ENCODE measurements at places on chromosomes 13 and 19.

DNA sequence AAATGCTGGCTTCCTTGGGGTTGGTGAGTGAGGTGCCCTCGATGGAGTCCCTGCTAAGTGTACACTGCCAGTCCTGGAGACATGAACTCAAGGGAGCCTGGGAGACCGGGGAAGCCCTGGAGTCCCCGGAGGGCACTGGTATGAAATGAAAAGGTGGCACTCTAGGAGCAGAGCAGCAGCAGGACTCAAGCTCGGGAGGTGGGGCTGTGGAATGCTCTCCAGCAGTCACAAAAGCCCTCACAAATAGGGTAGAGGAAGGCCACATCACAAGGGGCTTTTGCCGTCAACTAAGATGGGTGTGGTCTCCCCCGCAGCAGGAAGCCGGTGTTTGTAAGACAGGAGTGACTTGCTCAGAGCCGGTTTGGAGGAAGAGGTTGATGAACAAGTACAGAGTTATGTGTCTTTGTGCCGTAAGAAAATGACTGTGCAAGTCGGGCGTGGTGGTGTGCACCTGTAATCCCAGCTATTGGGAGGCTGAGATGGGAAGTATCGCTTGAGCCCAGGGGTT lies 19.3 kb downstream of the CCNE1 start:
- DNase-seq = peak; percentile 31

DNA sequence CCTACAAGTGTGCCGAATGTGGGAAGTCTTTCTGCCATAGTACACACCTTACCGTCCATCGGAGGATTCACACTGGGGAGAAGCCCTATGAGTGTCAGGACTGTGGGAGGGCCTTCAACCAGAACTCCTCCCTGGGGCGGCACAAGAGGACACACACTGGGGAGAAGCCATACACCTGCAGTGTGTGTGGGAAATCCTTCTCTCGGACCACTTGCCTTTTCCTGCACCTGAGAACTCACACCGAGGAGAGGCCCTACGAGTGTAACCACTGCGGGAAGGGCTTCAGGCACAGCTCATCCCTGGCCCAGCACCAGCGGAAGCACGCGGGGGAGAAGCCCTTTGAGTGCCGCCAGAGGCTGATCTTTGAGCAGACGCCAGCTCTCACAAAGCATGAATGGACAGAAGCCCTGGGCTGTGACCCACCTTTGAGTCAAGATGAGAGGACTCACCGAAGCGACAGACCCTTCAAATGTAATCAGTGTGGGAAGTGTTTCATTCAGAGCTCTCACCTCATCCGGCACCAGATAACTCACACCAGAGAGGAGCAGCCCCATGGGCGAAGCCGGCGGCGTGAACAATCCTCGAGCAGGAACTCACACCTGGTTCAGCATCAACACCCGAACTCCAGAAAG lies 10.3 kb upstream of the ERVK3-1 start:
- DNase-seq = no peak

GRCh38 chr13:100440751-100441425 lies 147.7 kb downstream of the GGACT start:
- DNase-seq = no peak

DNA sequence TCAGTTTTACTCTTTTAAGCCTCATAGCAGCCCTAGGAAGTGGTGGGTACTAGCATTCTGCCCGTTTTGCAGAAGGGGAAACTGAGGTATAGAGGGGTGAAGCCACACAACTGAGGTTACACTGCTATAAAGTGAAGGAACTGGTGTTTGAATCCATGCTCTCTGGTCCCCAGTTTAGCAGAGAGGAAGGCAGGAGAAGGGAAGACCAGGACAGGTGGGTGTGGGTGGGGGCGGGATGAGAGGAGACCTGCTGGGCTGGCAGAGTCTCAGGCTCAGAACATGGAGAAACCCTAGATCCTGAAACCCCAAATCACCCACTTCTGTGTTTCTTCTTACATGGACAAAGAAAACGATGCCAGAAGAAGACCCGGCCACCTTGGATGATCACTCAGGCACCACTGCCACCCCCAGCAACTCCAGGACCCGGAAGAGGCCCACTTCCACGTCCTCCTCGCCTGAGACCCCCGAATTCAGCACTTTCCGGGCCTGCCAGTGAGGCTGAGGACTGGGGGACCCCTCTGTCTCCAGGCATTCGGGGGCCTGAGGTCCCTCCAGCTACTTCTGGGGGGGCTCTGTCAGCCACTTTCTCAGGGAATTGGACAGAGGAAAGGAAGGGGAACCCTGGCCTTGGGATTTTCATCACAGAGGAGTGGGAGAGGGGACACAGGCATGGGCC lies 2.3 kb upstream of the CARM1 start:
- no peak for DNase-seq

GRCh38 chr13:65926750-65927171 lies 1303.4 kb downstream of the PCDH9 start:
- no peak for DNase-seq

DNA sequence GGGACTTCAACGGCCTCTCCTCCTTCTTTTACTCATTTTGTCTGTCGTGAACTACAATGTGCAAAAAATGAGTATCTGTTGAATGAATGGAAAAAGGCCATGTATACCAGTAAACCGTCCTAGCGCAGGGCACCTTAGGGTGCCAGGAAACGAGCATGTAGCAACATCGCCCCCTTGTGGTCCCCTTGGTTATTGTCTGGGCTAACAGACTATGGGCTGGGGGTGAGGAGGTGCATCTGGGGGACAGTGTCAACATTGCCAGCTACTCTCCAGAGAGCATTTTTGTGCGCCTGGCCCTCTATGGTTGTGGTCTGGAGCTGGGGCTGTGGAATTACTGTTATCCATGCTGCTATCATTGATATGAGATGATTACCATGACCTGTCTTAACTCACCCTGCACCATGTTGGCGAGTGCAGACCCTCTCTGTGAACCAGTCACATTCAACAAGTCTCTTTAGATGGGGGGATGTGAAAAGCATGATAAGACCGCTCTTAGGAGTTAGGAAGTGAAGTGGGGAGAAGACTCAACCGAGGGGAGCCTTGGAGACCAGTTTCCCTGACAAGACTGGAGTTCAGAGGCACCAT lies 22.8 kb upstream of the SIGLEC11 start:
- DNase-seq = peak; percentile 81

- DNase-seq = no peak
Measured at GRCh38 chr19:30118760-30119159, 176.7 kb downstream of the URI1 start.

DNA sequence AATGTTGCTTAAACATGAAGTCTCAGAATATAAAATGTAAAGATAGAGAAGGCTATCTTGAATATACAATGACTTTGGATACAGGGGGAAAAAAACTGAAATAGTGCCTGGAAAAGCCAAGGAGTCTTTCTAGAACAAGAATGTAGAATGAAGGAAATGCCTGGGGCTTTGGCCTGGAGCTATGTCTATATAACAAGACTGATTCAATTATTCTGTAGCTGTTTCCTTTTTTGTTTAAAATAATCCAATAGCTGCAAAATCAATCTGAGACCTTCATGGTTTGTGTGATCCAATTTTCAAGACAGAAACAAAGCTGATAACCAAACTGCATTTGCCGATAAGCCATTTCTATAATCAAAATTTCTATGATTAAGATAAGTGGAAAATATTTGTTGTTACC lies 530.9 kb upstream of the NBEA start:
- DNase-seq = no peak

DNA sequence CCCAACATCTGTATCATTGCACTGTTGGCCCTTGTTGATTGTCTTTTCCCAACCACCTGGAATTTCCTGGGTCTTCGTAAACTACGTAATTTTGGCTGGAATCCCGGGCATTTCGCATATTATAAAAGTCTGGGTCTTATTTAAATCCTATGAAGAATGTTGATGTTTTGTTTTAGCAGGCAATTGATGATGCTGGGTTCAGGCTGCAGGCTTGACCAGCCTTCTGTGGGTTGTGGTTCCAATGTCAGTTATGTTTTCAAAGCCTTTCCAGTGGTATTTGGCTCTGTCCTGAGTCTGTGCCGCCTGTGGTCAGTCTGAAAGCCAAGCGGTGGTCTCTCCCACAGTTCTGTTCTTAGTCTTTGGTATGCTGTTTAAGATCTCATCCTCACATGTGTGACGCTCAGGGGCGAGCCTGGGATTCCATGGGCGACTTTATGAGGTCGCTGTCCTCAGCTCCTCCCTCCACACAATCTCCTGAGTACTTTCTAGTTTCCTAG lies 12.4 kb downstream of the SLC35E1 start:
- DNase-seq = no peak

GRCh38 chr13:50467156-50468110 lies 376.1 kb downstream of the DLEU7 start:
- no peak for DNase-seq

- DNase-seq = no peak
Measured at GRCh38 chr19:3107658-3108057, 13.5 kb downstream of the GNA11 start.

- no peak for DNase-seq
Measured at GRCh38 chr19:46192992-46193650, 36.4 kb upstream of the IGFL1 start.

- DNase-seq = no peak
Measured at GRCh38 chr13:28044608-28045007, 55.8 kb downstream of the FLT3 start.

GRCh38 chr13:51805925-51806324 lies 2.0 kb upstream of the DHRS12 start:
- DNase-seq = no peak

DNA sequence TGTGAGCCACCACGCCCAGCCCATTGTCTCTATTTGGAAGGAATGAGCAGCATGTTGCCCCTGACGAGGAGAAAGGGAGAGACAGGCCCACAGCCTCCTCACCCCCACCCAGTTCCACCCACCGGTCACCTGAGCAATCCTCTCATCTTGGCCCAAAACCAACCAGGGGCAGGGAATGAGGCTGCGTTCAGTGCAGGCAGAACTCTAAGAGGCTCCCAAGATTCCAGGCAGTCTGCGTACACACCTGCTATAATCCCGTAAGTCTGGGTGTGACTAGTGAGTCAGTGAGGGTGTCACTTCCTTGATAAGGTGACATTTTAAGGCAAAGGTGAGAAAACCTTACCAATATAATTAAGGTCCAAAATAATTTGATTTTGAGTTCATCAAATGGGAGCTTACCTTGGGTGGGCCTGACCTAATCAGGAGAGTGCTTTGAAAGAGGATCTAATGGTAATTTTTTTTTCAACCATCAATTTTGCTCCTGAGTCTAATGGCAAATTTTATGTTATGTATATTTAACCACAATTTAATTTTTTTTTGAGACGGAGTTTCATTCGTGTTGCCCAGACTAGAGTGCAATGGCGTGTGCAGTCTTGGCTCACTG lies 26.9 kb upstream of the KLF2 start:
- no peak for DNase-seq

DNA sequence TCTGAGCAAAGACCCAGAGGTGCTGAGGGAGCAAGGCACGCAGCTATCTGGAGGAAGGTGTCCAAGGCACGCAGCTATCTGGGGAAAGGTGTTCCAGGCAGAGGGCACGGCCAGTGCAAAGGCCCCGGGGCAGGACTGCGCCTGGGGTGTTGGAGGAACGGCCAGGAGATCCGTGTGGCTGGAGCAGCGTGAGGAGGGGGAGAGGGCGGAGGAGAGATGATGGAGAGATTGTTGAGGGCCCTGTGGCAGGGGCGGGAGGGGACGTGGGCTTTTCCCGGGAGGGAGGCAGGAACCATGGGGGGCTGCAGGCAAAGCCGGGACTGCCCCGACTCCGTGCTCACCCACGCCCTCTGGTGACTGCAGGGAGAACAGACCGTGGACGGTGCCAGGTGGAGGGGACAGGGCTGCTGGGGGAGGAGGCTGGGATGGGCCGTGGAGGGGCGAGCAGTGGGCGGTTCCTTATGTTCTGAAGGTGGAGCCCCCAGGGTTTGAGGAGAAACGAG lies 13.3 kb upstream of the MISP start:
- peak; percentile 12 for DNase-seq

DNA sequence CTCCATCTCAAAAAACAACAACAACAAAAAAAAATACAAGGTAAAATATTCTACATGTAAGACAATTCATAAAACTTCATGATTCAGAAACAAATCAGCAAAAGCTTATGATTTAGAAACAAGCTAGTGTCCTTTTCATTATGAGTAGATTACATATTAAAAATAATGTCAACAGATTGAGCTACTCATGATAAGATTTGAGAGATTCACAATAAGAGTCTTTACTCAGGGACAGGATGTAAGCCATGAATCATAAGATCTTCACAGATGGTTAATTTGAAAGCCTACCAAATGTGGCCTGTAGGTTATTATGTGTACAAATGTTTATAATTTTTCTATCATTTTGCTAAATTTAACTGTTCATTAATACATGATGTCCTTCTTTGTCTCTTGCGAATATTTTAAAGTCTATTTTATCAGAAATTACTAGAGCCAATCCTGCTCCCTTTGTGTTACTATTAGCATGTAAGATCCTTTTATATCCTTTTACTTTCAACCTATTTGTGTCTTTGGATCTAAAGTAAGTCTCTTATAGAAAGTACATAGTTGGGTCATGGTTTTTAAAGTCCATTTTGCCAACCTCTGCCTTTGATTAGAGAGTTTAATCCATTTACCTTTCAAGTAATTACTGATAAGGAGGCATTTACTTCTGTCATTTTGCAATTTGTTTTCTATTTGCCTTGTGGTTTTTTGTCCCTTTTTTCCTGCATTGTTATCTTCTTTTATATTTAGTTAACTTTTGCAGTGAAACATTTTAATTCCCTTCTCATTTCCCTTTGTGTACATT lies 68.3 kb upstream of the RXFP2 start:
- DNase-seq = no peak

DNA sequence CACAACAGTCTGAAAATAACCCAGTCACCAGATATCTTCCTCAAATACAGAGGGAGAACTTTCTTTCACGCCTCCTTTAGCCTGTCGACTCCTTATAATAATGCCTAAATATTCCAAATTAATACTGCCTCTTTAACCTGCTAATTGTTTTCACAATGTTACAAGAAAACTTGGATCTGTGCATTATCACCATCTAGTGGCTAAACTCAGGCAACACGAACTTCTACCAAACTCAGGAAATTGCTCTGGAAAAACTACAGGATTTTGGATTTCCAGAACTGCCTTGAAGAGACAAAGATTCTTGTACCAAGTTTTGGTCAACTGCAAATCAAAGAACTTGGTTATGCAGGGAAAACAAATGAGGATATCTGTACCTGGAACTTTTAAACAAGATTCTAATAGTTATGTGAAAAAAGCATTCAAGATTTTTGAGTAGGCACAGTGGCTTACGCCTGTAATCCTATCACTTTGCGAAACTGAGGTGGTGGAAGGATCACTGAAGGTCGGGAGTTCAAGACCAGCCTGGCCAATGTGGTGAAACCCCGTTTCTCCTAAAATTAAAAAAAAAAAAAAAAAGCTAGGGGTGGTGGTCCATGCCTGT lies 10.8 kb downstream of the CLN5 start:
- DNase-seq = no peak

DNA sequence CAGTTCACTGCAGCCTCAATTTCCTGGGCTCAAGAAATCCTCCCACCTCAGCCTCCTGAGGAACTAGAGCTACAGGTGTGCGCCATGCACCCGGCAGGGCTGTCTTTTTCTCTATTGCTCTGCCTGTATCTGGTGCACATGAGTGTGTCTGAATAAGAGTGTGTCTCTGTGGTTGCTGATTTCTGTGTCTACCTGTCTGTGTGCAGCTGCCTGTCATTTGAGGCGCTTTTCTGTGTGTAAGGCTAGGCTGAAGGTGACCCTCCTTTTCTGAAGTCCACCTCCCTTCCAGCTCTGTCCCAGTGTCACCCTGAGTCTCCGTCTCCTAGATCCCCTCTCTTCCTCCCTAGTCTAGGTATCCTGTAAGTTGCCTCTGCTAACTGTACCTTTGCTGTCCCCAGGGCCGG lies 1.5 kb upstream of the PRR12 start:
- DNase-seq = no peak

Data from activated CD4-positive, CD25-positive, alpha-beta regulatory T cell (primary cell).